Right renal cortex interstitium (tissue), 3 donors: ENCODE measurements at places on chromosomes 12 and 14.

DNA sequence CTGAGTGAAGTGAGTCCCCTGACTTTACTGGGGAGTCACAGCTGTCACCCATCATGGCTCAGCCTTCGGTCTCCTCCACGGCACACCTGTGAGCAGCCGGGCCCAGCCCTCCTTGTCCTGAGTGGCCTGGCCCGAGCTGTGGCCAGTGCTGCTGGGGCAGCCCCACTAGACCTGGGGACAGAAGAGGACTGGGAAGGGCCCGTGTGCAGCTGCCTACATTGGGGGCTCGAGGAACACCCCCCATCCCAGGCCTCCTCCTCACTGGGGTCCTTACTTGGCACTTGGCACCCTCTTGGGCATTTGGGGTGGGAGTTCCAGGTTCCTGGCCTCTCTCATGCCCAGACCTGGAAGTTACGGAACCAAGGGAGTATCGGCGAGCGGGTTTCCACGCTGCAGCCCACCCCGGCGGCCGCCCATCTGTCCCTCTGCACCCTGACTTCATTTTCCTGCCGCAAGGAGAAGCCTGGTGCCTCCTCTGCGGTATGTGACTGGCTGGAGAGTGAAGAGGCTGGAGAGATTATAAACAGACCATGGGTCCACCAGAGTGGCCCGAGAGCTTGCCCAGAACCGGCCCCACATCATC is 179.7 kb downstream of the KIF26A start:
- DNase-seq: no peak

DNA sequence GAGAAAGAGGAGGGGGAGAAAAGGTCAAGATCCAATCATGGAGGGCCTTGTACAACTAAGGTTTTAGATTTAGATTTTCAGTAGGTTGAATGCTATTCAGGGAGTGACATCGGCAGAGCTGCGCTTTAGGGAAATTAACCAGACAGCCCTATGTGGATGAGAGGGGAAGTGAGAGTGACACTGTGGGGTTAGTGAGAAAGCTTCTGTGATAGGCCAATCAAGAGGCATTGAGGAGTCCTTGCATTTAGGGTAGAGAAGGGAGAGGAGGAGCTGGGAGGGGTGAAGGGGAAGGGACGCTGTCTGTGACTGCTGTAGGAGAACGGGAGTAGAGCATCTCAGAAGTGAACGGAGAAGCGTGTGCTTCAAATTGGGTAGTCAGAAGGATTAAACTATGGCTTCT is 3.4 kb downstream of the HSD17B6 start:
- no peak for DNase-seq

GRCh38 chr14:68094158-68094557 is 274.6 kb downstream of the RAD51B start:
- DNase-seq: no peak

- DNase-seq: no peak
Observed at GRCh38 chr14:75720842-75721498, 59.9 kb downstream of the TTLL5 start.

DNA sequence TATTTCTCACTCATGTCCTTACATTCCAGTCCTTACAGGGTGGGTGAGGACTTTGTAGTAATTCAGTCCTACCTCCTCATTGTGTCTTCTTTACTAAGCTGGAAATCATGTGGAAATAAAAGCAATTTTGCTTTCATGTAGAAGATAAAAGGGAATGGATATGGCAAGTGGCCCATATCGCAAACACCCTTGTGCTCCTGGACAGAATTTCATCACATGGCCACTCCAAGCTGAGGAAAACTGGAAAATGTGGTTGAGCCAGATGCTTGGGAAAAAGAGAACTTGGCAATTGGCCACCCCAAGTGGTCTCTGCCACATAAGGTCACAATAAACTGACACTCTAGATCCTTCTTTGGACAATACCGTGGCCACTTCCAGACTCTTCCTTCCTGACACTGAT is 64.2 kb upstream of the IFNG-AS1 start:
- no peak for DNase-seq

- DNase-seq: no peak
Observed at GRCh38 chr12:105025890-105026289, 39.8 kb downstream of the NOPCHAP1 start.

- no peak for DNase-seq
Observed at GRCh38 chr14:23115918-23116317, 3.1 kb downstream of the CEBPE start.
